Small intestine (tissue), 16 donors: ENCODE measurements at places on chromosomes 3 and 15. TPM values are rescaled to one million over a fixed set of nuclear protein-coding genes. Genes with fewer than 3 reads are reported as not detected.

ACTC1 gene
- 35.1 TPM for polyA plus RNA-seq

ST6GAL1 gene
- polyA plus RNA-seq = 3.8 TPM

TMOD2 gene
- 0.45 TPM for polyA plus RNA-seq

MAP1A gene
- polyA plus RNA-seq = 4.2 TPM

CACNA2D2 gene
- polyA plus RNA-seq = 0.22 TPM

CP gene
- polyA plus RNA-seq = 3.8 TPM
